Hippocampal formation (tissue), 2 donors: ENCODE measurements at places on chromosomes 2 and 18.

DNA sequence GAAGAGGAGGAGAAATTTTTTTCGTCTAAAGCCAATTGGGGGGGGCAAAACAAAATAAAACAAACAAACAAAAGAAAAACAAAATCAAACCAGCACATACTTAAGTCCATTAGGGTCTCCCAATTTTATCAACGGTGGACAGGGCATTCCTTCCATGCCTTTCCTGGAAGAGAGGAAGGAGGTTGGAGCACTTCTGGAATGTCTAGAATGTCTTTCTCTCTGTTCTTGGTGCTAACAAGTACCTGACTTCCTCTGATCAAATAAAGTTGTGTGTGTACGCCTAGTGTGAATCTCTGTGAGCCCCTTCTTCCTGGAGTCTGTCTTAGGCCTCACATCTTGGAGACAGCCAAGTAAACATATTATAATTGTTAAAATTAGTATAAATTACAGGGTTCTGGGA, 399.0 kb upstream of the LRRTM1 start:
- DNase-seq: no peak

DNA sequence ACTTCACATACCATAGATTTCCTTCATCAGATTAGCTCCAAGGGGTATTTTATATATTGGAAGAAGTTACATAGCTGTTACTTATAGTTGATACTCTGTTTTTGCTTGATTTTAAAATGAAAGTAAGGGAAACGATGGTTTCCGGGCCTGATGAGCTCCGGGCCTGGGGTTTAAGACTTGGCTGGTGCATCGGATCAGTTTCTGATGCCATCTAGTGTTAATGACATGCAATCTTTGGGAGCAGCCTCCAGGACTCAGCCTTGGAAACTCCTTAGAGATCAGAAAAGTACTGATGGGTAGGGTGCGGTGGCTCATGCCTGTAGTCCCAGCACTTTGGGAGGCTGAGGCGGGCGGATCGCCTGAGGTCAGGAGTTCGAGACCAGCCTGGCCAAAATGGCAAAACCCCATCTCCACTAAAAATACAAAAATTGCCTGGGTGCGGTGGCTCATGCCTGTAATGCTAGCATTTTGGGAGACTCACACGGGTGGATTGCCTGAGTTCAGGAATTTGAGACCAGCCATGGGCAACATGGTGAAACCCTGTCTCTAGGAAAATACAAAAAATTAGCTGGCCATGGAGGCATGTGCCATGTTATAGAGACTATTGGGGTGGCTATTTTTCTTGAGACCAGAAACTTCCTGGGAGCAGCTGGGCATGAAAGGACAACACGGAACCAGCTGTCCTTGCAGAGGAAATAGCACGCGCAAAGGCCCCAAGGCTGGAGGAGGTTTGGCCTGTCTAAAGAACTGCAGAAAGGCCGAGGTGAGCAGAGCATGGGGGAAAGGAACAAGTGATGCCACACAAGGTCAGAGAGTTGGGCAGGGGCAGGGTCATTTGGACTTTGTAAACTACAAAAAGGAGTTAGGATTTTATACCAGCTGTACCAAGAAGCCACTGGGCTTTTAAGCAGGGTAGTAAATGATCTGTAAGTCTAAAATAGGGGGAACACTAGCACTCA, 46.9 kb upstream of the CNOT11 start:
- peak; percentile 12 for DNase-seq

DNA sequence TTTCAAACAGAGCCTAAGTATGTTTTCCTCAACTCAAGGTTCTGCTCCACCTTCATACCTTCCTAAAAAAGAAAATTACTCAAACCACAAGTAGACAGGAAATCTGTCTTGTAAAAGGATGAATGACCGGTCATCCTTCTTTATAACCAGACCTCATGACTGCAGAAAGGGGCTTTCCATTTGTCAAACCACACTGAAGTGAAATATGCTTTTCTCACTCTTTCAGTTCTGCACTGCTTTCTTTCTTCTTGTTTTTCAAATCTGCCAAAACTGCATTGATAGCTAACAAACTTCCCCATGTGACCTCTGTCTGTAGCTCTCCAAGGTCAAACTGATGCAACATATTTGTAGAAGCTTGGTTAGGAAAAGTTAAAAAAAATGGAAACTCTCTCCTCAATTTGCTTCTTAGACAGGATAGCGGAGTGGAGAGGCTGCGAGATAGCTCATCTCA, 308.9 kb upstream of the CCDC68 start:
- DNase-seq: no peak

DNA sequence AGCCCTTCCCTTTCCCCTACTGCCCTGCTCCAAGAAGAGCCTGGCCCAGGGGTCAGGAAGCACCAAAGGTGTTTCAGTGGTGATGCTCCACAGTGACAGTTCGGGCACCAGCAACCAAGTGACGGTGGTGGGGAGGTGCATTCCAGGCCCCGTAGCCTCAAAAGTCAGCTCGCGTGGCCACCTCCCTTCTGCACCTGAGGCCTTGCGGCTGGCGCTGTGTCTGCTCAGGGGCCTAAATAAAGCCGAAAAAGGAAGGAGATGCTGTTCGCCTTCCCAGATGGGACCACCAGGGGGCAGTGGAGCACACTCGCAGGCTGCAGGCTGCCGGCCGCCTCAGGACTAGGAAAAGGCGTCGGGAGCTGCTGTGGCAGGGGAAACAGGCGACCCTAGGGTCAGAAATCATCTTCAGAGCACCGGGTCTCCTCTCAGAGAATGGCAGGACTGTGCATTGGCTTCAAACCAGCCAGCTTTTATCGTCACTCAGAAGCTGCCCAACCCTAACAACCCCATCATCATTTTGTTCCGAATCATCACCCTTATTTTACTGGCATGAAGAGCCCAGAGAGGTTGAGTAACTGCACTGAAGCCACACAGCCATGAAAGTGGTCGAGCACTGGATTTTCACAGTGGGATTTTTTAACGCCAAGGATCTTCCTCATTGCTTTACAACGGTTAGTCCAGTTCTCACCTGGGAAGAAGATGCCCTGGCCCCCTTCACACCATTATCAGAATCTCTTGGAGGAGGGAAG, 213.0 kb upstream of the CELF4 start:
- peak; percentile 22 for DNase-seq

GRCh38 chr2:127619203-127619590, 26.8 kb upstream of the GPR17 start:
- no peak for DNase-seq

GRCh38 chr2:242060212-242060835, 190.8 kb downstream of the RTP5 start:
- no peak for DNase-seq

DNA sequence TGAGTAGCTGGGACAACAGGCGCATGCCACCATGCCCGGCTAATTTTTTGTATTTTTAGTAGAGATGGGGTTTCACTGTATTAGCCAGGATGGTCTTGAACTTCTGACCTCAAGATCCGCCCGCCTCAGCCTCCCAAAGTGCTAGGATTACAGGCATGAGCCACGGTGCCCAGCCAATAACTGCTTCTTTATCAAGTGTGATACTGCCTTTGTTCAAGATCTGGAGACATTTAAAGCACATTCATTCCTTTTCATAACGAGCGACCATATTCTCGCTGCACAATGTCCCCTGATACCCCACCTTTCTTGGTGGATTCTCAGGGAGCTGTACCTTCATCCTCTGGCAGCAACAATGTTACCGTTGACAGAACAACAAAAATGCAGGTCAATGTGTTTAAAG, 75.4 kb downstream of the PIEZO2 start:
- no peak for DNase-seq

DNA sequence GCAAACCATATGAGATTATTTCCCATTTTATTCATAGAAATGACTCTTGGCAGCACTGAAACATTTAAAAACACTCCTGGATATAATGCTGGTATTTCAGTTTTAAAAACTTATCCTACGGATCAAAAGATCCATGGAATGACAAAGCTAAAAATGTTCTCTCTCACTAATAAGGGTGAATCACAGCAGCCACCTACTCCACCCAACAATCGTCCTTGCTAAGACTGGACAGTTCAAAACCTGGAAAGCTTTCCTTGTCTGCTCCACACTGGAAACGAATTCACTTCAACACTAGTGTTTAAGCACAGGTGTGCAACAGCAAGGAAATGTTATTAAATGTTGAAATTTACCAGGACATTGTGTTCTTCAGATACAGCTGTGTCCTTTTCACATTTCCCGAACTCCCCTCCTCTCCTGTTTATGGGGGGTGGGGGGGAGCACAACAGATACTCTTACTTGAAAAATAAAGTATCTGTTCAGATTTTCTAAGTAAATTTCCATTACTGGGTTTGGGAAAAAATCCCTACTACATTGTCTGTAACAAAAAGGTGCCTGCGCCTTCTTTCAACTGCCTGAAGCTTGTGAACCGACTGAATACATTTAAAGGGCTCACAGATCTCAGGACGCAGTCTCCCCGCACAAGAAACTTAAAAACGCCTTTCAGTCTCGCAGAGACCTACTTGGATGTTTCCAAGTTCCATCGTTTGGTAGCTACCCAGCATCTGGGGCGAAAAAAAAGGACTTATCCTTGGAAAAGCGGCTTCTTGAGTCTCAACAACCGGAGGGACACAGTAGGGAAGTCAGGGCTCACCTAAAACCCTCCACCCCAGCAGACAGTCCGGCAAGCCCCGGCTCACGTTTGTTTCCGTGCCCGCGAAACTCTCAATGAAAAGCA, 1.3 kb downstream of the YWHAQ start:
- DNase-seq: no peak

DNA sequence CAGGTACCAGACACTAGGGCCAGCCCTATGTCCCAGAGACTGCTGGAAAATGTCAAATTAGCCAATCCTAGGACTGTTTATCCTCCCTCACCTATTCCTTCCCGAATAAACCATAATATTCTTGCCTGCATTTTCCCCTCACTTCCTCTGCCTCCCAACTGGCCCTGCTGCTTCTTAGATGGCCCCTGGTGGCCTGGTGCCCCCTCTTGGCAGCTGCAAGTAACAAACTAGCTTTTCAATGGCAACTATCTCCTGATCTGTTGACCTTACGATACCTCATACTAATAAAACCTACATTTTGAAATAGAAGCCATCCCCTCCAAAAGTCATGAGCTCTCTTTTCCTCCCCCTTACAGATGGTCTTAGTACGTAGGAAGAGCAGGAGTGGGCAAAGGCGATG, 132.0 kb downstream of the ALPK2 start:
- no peak for DNase-seq

DNA sequence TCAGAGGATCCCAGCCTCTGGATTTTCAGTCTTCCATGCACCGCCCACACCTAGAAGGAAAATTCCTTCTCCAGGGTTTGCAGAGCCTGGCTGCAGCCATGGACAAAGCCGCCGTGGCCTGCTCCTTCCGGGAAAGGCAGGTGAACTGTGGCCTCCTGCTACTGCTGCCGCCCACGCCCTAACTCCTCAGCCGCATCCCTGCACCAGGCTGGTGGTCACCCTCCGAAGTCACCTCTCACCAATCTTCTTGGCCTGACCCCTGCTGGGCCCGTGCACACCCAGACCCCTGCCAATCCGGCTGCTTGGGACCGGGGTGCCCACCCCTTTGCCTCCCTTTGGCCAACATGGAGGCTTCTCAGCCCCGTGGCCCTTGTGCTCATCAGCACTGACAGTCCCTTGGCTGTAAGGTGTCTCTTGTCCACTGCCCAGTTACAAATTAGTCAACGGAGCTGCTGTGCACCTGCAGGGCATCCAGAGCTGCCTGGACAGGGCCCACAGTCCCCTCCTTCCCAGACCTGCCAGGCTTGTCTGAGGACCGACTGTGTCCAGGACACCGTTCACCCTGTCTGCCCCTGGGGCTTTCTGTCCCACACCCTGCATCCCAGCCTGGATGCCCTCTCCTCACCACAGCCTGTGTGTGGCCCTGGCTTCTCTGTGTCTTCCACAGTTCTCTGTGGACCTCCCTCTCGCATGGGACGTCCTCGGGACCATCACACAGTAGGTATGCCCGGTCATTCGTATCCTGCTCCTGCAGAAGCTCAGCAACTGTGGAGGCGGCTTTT, 130.1 kb upstream of the TPO start:
- no peak for DNase-seq

- no peak for DNase-seq
Measured at GRCh38 chr2:135190799-135191198, 138.7 kb downstream of the RAB3GAP1 start.

GRCh38 chr2:125696560-125696959, 959.4 kb upstream of the GYPC start:
- no peak for DNase-seq

GRCh38 chr2:183072177-183072576, 6.4 kb upstream of the DUSP19 start:
- no peak for DNase-seq

- no peak for DNase-seq
Measured at GRCh38 chr2:187550857-187551256, 3.4 kb downstream of the TFPI start.

- DNase-seq: no peak
Measured at GRCh38 chr2:1540481-1540880, 127.2 kb downstream of the TPO start.

GRCh38 chr2:180983468-180984242, 3.2 kb downstream of the UBE2E3 start:
- DNase-seq: peak; percentile 34

DNA sequence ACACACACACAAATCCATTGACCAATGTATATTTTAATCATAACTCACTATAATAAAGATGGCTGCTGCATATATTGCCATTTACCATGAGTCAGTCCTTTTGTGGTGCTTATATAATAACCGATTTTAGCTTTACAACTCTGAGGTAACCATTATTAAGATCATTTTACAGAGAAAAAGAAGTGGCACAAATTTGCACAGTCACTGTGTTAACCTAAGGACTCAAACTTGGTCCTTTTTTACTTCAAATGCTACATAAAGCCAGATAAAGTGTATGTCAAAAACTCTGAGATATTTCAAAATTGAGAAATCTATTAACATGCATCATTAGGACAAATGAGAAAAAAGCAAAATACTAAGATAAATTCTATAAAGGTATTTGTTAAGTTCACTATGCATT, 923.7 kb downstream of the NRXN1 start:
- DNase-seq: no peak

- DNase-seq: no peak
Measured at GRCh38 chr2:30272761-30273573, 41.6 kb downstream of the LBH start.

GRCh38 chr2:76251342-76251741, 540.6 kb upstream of the GCFC2 start:
- DNase-seq: no peak

DNA sequence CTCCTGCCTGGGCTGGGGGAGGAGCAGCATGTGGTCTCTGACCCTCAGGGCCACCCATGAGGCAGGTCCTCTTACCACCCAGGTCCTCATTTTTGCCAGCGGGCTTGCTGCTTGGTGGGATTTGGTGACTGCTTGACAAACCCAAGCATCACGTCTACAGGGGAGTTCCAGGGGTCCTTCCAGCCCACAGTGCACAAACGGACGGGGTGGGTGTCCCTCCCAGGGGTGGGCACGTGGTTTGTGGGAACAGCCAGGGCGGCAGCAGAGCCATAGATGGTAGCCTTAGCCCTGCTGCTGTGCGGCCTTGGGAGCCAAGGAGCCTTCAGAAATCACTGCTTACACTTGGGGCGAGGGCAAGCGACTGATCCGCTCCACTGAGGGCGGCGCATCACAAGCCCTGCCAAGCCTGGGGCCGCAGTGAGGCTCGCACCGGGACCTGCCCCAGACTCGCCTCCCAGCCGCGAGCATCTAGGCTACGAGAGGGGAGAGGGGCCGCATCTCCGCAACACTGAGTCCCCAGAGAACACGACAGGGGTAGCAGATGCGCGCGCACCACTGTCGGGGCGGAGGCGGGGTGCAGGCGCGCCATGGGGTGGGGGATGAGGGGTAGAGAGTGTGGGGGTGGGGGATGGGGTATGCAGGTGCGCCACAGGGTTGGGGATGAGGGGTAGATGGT, 36.9 kb downstream of the SNED1 start:
- DNase-seq: no peak
